ENCODE measurements at places on chromosomes 16 and 17.

DNA sequence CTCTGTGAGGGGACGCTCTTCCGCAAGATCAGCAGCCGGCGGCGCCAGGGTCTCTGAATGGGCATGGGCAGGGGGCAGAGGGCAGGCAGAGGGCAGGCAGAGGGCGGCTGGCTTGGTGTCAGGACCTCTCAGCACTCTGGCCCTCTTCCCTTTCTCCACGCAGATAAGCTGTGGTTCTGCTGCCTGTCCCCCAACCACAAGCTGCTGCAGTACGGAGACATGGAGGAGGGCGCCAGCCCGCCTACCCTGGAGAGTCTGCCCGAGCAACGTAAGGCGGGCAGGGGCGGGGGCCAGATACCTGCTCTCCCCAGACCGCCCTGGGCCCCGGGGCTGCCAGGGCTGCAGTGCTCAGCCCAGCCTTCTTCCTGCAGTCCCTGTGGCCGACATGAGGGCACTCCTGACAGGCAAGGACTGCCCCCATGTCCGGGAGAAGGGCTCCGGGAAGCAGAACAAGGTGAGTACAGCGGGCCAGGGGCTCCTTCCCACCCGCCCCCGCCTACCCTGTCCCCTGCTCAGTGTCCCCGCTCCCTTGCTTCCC, 4.1 kb downstream of the ELMO3 start:
- DNase-seq = no peak

DNA sequence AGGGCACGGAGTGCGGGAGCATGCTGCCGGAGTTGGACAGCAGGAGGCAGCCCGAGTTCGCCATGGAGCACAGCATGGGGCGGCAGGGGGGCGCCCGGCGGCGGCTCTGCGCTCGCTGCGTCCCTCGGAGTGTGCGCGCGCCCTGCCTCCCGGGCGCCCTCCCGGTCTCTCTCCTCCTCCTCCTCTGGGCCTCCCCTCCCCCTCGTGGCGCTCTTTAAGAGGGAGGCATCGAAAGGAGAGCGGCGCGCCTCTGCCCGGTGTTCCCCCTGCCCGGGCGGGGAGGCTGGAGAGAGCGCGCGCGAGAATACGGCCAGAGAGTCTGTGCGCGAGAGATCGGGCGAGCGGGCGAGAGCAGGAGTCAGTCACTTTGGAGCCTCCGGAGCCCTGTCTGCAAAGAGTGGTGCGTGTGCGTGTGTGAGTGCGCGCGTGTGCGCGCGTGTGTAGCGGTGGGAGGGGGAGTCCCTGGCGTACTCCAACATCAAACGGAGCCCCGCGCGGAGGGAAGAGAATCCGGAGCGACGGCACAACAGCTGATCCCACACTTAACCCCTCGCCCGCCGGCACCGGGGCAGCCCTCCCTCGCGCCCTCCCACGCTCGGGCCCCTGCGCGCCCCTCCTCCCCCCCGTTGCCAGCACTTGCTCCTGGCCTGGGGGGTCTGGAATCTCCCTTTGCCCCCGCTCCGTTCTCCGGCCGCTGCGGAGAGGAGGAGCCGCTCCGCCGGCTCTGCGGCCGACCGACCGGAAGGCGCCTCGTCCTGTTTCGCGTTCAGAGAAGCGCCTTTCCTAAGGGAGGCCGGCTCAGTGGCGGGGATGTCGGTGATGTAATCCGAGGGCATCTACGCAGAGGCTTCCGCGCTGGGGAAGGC, 108.9 kb downstream of the ENGASE start:
- peak; percentile 25 for DNase-seq

DNA sequence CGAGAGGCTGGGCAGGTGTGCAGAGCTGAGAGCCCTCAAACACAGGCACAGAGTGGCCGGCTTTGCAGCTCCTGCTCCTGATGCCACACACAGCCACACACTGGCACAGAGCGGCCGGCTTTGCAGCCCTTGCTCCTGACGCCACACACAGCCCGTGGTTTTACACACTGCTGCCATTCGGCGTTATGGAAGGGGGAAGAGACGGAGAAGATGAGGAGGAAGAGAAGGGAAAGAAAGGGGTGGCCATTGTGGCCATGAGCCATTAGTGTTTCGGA, 26.8 kb downstream of the WSCD1 start:
- no peak for DNase-seq

- DNase-seq = no peak
Measured at GRCh38 chr16:27724482-27725235, 174.7 kb downstream of the KATNIP start.

DNA sequence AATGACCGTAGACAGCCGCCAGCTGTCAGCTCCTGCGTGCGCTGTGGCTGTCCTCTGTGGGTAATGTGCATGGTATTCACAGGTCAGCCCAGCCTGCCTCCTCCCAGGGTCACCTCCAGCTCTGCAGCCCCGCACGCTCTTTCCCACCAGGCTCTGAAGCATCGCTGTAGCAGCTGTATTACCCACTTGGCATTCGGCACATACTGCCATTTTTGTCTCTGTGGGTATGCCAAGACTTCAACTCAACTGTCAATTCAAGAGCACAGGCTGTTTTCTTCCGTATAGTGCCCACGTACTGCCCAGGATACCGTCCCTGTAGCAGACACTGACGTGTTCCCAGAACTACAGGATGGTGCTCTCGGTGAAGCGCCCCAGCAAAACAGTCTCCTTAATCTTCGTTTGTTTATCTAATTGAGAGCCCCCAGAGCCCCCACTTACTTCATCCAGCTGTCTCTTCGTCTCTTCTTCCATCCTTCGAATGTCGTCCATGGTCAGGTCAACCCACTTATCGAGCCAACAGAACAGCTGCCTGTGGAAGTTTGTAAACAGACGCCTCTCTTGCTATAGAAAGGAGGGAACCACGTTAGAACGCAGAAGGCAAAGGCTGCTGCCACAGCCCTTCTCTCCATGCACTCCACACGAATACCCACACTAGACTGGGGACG, 17.4 kb upstream of the INPP5K start:
- no peak for DNase-seq

Measured in HTR-8/SVneo (cell line).